ENCODE measurements at places on chromosomes 13 and 19. TPM values are rescaled to one million over a fixed set of nuclear protein-coding genes. Genes with fewer than 3 reads are reported as not detected.
A peak's percentile ranks its signal among the peaks of the same experiment; 100 is the strongest.

The MOB3A gene
- total RNA-seq, result 18.7 TPM

The FBXO17 gene
- 2.5 TPM for total RNA-seq

The ATCAY gene
- 0.60 TPM for total RNA-seq

The NUDT19 gene
- 11.2 TPM for total RNA-seq

The PSG1 gene
- not detected for total RNA-seq

The NKPD1 gene
- not detected for total RNA-seq

The C19orf81 gene
- not detected for total RNA-seq

The CRX gene
- not detected for total RNA-seq

The TIMM50 gene
- total RNA-seq, result 54.0 TPM

The CEACAM8 gene
- total RNA-seq, result 0.32 TPM

The TEX101 gene
- not detected for total RNA-seq

The SBSN gene
- not detected for total RNA-seq

- DNase-seq, result no peak
Observed at GRCh38 chr19:1455002-1455335, 5.0 kb downstream of the APC2 start.

GRCh38 chr19:52637718-52638585 is at the start of gene ZNF83:
Gene ZNF83, minus strand, starts transcription at chr19:52638355.
- peak; percentile 97 for DNase-seq

GRCh38 chr13:114279146-114279545 is 2.3 kb upstream of the UPF3A start:
- DNase-seq, result no peak

GRCh38 chr19:42189133-42189532 is 28.3 kb downstream of the DEDD2 start:
- DNase-seq, result no peak

DNA sequence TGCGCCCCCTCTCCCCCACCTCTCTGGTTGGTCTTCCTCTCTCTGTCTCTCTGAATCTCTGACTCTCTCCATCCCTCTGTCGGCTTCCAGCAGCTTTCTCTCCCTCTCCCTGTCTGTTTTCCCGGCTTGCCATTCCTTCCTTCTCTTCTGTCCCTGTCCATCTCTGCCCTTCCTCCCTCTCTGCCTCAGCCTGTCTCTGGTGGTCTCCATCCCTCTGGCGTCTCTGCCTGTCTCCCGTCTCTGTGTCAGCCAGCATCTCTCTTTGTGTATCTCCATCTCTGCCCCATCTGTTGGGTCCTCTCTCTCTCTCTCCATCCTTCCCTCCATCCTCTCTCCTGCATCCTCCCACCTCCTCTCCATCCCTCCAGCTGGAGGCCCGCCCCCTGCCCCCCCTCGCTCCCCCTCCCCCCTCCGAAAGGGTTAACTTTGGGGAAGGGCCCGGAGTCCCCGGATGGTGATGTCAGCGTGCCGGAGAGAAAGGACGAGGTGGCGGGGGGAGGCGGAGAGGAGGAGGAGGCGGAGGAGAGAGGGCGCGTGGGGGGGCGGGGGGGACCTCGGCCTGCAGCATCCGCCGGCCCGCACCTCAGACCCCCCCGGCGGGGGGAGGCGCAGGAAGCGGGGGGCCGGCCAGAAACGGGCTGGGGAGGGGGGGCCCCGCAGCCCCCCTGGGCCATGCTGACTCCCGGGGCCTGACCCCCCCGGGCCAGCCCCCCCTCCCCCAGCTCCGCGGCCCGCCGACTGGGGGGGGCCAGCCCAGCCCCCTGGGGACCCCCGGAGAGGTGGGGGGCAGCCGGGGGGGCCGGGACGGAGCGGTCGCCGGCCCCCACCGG is at the start of gene BRSK1:
BRSK1 (plus strand) TSS at position 450 of the 830 bp plus-strand sequence. CDS start 446 bp downstream, outside the sequence.
- peak; percentile 60 for DNase-seq

GRCh38 chr19:6235031-6235951 is 44.5 kb downstream of the MLLT1 start:
- no peak for DNase-seq

DNA sequence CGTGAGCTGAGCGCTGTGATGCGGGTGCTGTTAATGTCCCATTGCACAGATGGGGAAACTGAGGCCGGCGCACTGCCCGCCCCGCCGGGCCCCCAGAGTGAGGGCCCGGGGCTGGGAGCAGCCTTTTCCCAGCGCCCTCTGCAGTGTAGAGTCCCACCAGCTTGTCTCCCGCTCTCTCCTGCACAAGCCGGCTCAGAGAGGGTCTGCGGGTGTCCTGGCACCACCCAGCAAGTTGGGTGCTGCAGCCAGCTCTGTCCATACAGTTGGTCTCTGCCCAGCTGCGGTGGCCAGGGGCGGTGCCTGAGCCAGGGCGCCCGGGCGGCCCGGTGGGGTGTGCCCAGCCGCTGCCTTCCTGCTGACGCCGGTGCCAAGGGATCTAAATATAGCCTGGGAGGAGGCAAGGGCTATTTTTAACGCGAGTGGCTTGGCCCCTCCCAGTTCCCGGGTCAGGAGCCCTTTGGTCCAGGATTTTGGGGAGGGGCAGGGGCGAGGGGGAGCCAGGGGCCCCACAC is 19.3 kb downstream of the GADD45B start:
- peak; percentile 93 for DNase-seq

DNA sequence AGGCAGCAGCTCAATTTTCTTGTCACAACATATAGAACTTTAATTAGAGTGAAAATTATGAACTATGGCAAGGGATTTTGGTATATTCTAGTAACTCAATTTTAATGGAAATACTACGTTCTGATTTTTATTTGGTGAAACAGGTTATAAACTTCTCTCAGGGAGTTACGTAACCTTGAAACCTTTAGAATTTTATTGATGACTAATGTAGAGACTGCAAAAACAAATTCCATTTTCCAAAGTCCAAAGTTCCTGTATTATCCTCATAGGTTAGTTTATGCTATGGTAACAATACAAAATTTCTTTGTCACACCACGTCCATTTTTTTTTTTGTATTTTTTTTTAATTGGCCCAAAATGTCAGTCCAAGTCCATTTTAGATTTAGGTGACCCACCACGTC is 185.7 kb downstream of the KLF5 start:
- DNase-seq, result no peak

- DNase-seq, result no peak
Observed at GRCh38 chr19:6381030-6381750, 5.5 kb upstream of the PSPN start.

DNA sequence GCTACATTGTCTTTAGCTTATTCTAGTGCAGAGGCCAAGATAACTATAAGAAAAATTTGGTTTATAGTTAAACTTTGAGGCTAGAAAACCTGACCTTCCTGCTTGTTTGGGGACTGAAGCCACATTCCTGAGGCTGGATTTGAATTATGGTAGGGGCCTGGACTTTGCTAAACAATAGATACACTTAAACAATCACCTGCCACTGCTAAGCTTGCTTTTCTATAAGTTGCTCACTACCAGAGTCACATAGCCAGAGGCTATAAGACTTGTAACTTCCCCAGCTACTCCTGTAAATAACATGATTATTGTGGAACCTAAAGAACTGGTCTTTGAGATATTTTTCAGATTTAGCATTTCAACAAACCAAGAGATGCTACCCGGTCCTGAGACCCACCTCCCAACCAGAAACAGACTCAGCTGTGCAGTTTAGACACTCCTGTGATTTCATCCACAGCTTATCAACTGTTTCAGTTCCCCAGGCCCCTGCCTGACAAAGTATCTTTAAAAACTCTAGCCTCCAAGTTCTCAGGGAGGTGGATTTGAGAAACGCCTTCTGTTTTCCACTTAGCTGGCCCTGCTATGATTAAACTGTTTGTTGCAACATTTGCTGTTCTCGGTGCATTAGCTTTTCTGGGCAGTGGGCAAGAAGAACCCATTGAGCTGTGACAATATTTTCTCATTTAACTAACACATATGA is 77.7 kb downstream of the MIPEP start:
- DNase-seq, result no peak

DNA sequence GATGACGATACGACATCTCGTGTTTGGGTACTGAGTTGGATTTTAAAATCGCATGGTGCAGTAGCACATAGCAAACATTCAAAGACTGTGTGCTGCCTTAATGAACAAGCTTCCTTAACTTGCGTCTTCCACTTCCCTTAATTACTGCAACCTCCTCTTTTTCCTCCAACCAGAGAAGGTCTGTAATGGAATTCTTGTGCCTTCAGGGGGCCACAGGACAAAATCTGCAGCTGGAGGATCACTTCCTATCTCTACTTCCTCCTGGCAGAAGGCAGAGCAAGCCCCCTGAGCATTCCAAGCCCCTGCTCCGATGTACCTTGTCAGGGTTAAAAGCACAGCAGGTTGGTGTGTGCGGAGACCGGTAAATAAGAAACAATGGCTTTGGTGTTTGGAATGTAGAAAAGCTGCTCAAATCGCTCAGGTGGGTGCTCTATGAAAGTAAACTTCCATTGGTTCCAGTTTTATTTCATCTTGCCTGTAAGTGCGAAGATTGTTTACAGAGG is 151.3 kb upstream of the UQCRFS1 start:
- no peak for DNase-seq

DNA sequence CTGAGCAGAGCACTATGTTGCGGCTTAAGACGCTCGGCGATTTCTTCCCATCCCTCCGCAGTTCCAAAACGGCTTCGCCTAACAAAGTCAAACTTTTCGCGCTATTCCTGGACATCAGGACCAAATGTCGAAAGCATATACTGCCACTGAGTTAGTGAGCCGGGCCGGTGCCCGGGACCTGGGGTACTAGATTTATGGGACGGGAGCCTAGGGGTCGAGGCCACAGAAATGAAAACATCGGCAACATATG is 699 bp downstream of the RCBTB2 start:
- DNase-seq, result no peak

DNA sequence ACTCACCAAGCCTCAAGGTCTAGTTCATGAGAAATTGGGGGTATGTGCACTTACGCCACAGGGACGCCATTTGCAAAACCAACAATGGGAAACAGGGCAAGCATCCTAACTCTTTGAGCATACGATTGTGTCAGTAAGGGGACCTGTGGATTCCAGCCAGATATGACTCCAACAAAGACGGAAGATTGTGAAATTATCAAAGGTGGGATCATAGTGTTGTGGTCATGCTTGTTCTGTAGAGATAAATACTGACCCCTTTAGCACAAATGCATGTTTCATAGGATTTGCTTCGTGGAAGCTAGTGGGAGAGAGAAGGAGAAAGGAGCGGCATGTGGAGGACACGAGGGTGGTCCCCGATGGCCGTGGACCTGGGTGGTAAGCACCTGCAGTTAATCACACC is 37.8 kb downstream of the GATAD2A start:
- no peak for DNase-seq

GRCh38 chr13:77306458-77306857 is 20.4 kb downstream of the MYCBP2 start:
- DNase-seq, result no peak

- no peak for DNase-seq
Observed at GRCh38 chr13:31174018-31174417, 12.3 kb upstream of the HSPH1 start.

- DNase-seq, result no peak
Observed at GRCh38 chr13:23715092-23715761, 145.0 kb downstream of the TNFRSF19 start.

DNA sequence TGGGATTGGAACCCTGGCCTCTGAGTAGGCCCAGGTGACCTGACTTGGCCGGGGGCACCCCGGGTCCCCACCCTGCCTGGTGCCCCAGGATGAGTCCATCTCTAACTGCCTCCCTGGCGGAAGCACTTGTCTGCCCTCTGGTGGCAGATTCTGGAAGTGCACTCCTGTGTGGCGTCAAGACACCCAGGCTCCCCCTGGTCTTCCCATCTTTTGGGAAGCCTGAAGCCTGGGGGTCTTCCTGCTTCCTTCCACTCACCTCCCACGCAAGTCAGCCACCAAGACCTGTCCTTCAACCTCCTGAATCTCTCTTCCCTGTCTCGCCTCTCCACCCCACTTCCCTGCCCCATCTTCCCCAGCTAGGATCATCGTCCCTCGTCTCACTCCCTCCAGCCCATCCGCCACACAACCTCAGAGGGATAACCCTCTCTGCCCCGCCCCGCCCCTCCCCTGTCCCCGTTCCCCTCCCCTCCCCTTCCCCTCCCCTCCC is 7.4 kb downstream of the RABAC1 start:
- DNase-seq, result peak; percentile 89

GRCh38 chr19:49340069-49340864 is 5.1 kb downstream of the CD37 start:
- peak; percentile 75 for DNase-seq

DNA sequence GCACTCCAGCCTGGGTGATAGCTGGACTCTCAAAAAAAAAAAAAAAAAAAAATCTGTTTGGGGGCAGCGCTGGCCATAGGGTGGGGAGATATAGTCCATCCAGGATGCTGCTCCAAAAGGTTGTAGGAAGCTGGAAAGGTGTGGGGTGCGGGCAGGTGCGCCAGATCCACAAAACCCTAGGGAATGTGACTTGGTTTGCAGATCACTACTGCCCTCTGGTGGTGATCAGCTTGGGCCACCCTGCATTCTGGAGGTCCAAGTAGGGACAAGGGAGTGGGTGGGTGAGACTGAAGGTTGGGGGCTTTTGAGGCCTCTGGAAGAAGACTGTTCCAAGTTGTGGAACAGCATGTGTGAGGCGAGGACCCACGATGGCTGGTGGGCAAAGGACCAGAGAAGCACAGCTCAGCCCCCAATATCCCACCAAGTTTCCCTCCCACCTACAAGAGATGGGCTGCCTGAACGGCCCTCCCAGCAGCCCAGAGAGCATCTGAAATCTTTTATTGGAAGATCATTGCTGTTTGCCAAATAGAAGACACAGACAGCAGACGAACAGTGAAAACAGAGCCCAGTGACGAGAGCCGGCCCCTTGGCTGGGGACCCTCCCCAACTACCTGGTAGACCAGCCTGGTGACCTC is 10.4 kb upstream of the TYK2 start:
- DNase-seq, result peak; percentile 71

- DNase-seq, result no peak
Observed at GRCh38 chr13:25069911-25070310, 26.0 kb upstream of the PABPC3 start.

GRCh38 chr13:36273431-36273830 is 24.2 kb downstream of the CCDC169 start:
- DNase-seq, result no peak

DNA sequence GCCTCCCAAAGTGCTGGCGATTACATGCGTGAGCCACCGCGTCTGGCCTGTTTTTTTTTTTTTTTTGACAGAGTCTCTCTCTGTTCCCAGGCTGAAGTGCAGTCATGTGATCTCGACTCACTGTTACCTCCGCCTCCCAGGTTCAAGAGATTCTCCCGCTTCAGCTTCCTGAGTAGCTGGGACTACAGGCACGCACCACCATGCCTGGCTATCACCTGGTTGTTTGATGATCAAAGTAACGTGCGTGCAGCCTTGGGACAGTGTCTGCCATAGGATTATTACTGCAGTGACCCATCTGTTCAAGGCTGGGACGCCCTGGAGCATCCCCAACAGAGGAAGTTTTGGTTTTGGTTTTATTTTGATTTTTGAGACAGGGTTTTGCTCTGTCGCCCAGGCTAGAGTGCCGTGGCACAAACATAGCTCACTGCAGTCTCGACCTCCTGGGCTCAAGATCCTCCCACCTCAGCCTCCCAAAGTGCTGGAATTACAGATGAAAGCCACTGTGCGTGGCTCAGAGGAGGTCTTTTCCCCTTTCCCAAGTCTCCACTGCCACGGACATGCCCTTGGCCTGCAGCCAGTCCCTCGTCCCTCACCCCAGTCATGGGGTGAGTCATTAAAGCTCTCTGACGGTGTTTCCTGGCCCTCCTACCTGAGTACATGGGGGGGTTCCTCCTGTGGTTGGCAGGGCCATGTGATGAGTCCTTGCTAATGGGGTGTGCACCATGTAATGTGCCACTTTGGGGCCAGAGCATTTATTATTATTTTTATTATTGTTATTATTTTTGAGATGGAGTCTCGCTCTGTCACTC is 65.6 kb downstream of the IER2 start:
- no peak for DNase-seq

- no peak for DNase-seq
Observed at GRCh38 chr13:99435998-99436397, 65.3 kb upstream of the TM9SF2 start.

- no peak for DNase-seq
Observed at GRCh38 chr19:13425151-13425550, 81.1 kb downstream of the CACNA1A start.

All from transverse colon (tissue), 4 donors.